Thymus (tissue), 14 donors: ENCODE measurements at places on chromosomes 1 and 21. TPM values are rescaled to one million over a fixed set of nuclear protein-coding genes. Genes with fewer than 3 reads are reported as not detected.

The WNT4 gene
- 1.8 TPM for polyA plus RNA-seq

The INSRR gene
- polyA plus RNA-seq = 0.43 TPM

The CLDN19 gene
- polyA plus RNA-seq = 0.62 TPM

The DCST2 gene
- 7.8 TPM for polyA plus RNA-seq

The COL6A2 gene
- polyA plus RNA-seq = 182 TPM

The SPRR2D gene
- polyA plus RNA-seq = 36.9 TPM

The NUP210L gene
- 0.05 TPM for polyA plus RNA-seq
